ENCODE measurements at places on chromosomes 13 and 19. TPM values are rescaled to one million over a fixed set of nuclear protein-coding genes. Genes with fewer than 3 reads are reported as not detected.
A peak's percentile ranks its signal among the peaks of the same experiment; 100 is the strongest.

The TRPC4 gene
- 5.0 TPM for total RNA-seq

The AKT1S1 gene
- total RNA-seq = 41.9 TPM

The FCAR gene
- total RNA-seq = 0.39 TPM

The CYP2S1 gene
- 173 TPM for total RNA-seq

The FSD1 gene
- 61.3 TPM for total RNA-seq

GRCh38 chr19:6876748-6877147 is 10.6 kb upstream of the ADGRE1 start:
- DNase-seq = no peak
- no peaks in the 10 kb centered on the region for H3K4me1 ChIP-seq
- H3K4me3 ChIP-seq = no peak overlapping the region
- H3K36me3 ChIP-seq = peaks cover 67% of the 10 kb centered on the region

DNA sequence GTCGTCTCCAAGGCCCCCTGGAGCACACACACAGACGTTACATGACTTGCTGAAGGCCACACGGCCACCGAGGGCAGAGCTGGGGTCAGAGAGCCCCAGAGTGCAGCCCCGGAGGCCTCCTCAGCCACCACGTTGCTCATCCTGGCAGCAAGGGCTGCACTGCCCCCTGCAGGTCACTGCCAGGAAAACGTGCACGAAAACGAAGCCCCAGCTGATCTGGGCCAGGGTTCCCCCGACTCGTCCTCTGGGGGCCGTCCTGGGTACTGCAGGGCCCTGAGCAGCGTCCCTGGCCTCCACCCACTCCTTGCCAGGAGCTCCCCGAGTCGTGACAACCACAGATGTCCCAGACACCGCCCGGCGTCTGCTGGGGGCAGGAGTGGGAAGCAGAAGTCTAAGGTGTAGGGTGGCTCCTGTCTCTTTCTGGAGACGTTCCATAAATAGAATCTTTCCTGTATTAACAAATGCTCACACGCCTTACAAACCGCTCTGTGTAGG is 3.4 kb downstream of the TPGS1 start:
- H3K4me3 ChIP-seq = peak overlapping the region; percentile 53
- peak; percentile 96 for DNase-seq
- peaks cover 18% of the 10 kb centered on the region for H3K4me1 ChIP-seq
- H3K27ac ChIP-seq = no peak overlapping the region

DNA sequence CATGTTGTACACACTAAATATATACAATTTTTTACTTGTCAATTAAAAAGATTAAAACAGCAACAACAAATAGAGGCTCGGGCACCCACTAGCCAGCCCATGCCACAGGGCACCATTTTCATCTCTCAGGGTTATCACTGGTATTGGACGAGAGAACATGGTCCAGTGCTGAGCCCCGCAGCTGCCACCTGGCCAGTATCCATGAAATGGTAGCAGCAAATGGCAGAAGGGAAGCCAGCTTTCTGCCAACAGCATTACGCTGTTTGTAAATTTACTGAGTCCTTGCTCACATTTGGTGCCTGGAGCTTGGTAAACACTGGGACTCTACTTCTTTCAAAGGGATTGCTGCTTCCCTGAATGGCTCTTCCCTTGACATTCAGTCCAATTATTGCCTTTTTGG is 87.9 kb upstream of the WASF3 start:
- DNase-seq = no peak
- peaks cover 16% of the 10 kb centered on the region for H3K4me1 ChIP-seq
- H3K27me3 ChIP-seq = no peaks in the 10 kb centered on the region
- no peak overlapping the region for H3K4me3 ChIP-seq
- H3K36me3 ChIP-seq = no peaks in the 10 kb centered on the region

GRCh38 chr13:112013665-112014064 is 53.3 kb upstream of the SOX1 start:
- H3K36me3 ChIP-seq = peaks cover 3% of the 10 kb centered on the region
- H3K4me3 ChIP-seq = no peak overlapping the region
- no peaks in the 10 kb centered on the region for H3K4me1 ChIP-seq
- H3K27ac ChIP-seq = no peak overlapping the region

DNA sequence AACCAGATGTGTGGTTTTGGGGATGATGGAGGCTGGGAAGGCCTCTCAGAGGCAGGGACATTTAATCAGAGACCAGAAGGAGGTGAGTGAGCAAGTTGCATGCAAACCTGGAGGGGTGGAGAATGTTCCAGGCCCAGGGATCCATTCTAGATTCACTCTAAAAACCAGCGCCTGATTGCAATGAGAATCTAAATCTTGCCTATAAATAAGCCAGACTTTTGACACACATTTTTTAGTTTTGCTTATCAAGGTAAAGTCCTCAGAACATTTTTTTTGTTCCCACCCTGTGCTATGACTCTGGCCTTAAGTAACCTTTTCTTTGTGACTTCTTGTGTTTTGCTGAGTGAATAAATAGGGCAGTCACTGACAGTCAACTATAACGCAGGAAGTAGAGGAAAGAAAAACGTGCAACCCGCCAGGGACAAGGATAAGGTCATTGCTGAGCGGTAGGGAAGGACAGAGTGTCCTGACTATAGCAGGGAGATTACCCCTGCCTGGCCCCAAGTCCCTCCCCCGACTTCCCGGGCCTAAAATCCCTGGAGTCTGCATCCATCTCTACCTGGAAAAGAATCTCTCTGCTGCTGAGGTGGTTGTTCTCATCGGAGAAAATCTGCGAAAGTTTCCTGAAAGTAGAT is 14.4 kb downstream of the RGL3 start:
- no peak overlapping the region for H3K4me3 ChIP-seq
- no peak for DNase-seq
- no peak overlapping the region for H3K27ac ChIP-seq
- peaks cover 36% of the 10 kb centered on the region for H3K36me3 ChIP-seq
- no peaks in the 10 kb centered on the region for H3K4me1 ChIP-seq

- H3K27ac ChIP-seq = peak overlapping the region; percentile 86
- H3K4me3 ChIP-seq = peak overlapping the region; percentile 64
- DNase-seq = no peak
- H3K4me1 ChIP-seq = peaks cover 44% of the 10 kb centered on the region
- H3K36me3 ChIP-seq = peaks cover 3% of the 10 kb centered on the region
- H3K27me3 ChIP-seq = peaks cover 40% of the 10 kb centered on the region
Measured at GRCh38 chr13:112892426-112893206, 76.4 kb upstream of the MCF2L start.

DNA sequence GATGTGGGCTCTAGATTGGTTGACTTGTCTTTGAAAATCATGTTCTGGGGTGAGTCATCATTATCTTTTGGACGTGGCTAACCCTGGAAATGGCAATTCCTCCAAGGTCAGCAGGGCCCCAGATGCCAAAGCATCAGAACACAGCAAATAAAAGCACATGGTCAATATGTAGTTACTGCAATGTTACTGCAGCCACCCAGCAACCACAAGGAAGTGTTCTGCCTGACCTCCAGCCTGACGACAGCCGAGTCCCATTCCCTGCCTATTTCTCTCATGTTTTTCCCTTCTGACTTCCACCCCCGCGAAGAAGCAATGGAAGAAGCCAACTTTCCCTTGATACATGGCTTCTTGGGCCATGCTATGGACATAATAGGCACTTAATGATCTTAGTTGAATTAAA is 577.9 kb downstream of the IRS2 start:
- DNase-seq = no peak
- H3K4me1 ChIP-seq = peaks cover 4% of the 10 kb centered on the region
- H3K4me3 ChIP-seq = no peak overlapping the region
- no peaks in the 10 kb centered on the region for H3K36me3 ChIP-seq
- H3K27me3 ChIP-seq = peaks cover 3% of the 10 kb centered on the region
- H3K27ac ChIP-seq = no peak overlapping the region

DNA sequence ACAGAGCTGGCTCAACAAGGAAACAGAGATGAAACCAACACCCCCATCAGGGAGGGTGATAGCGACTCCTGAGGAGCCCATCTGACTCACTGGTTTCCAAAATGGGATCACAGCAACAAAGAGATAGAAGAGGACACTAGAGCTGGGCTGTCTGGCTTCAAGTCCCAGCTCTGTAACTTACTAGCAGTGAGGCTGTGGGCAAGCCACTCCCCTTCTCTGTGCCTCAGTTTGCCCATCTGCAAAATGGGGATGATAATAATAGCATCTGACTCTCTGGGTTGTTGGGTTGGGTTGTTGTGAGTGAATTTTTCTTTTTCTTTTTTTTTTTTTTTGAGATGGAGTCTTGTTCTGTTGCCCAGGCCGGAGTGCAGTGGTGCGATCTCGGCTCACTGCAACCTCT is 14.3 kb downstream of the IGSF23 start:
- no peak overlapping the region for H3K4me3 ChIP-seq
- peaks cover 4% of the 10 kb centered on the region for H3K4me1 ChIP-seq
- no peak for DNase-seq
- no peak overlapping the region for H3K27ac ChIP-seq

DNA sequence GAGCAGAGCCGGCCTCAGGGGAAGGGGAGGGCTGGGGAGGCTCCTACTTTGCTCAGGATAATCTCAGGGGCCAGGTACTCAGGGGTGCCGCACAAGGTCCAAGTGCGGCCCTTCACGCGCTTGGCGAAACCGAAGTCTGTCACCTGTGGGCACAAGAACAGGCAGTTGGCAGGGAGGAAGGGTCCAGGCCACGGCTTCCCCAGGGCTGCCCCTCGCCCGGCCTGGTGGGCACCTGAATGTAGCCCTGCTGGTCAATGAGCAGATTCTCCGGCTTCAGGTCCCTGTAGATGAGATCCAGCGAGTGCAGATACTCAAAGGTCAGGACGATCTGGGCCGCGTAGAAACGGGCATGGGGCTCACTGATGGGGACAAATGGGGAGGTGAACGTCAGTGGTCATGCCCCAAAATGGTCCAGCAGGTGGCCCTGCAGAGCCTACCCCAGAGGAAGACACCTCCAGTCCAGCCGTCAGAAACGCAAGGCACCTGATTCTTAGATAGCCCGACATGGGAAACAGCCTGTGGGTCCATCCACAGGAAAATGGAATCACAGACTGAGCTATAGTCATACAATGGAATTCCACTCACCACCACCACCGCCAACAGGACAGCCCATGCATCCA is 7.1 kb upstream of the SAMD1 start:
- DNase-seq = peak; percentile 53
- no peak overlapping the region for H3K27ac ChIP-seq
- H3K27me3 ChIP-seq = peaks cover 19% of the 10 kb centered on the region

- no peaks in the 10 kb centered on the region for H3K36me3 ChIP-seq
- H3K27ac ChIP-seq = no peak overlapping the region
- no peak for DNase-seq
- H3K4me3 ChIP-seq = no peak overlapping the region
Measured at GRCh38 chr13:99004978-99005377, 27.1 kb upstream of the DOCK9 start.

Data from WTC11 (cell line).